ENCODE measurements at places on chromosomes 12 and 14.

- no peak for DNase-seq
Measured at GRCh38 chr14:92360651-92361370, 37.8 kb downstream of the SLC24A4 start.

DNA sequence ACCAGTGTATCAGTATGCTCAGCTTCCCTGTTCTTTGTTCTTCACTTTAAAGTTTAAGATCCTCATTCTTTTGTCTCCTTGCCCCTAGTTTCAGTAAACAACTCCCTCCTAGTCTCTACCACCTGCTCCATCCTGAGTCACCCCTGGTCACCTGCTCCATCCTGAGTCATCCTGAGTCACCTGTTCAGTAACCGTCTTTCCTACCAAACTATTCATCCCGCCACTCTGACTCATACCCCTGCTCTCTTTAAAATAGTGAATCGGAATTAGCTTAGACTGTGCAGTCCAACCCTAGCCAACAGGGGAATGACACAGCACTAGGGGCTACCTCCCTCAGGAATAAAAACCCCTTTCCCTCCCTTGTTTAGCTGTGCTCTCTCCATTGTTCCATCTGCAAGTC is 888.1 kb upstream of the MDGA2 start:
- DNase-seq, result no peak

GRCh38 chr12:84091651-84092050 is 820.9 kb downstream of the SLC6A15 start:
- no peak for DNase-seq

- no peak for DNase-seq
Measured at GRCh38 chr12:57332646-57333312, 81.8 kb upstream of the STAC3 start.

- no peak for DNase-seq
Measured at GRCh38 chr12:104295954-104296353, 7.6 kb upstream of the EID3 start.

- DNase-seq, result no peak
Measured at GRCh38 chr12:112151766-112152541, 26.6 kb downstream of the TRAFD1 start.

DNA sequence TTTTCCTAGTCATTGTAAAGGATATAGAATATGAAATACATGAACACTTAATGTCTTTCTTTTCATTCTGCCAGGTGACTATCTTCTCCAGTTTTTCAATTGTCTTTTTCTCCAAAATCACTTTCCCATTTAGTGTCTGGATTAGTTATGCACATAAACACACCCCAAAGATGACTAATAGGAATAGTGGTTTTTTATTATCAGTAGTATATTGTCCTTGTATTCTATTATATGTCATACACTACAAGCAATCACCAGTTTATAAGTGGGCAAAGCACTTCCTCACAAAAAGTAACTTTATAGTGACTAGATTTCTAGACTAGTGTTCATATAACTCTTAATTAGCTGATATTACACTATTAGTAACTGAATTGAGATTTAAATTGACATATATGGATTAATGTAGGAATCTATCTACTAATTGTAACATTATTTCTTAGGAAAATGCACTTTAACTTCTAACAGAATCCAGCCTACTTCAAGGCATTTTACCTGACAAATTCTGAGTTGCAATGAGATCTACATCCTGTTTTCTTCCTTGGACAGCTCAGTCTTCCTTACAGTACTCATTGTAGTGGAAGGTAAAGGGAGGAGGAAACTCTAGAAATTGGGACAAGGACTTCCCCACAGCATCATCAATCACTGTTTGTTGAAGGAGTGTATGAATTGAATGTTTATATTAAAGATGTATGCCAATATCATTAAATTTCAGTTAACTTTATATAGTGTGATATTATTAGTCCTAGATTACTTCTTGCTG is 186.1 kb upstream of the GARIN2 start:
- no peak for DNase-seq

GRCh38 chr12:70733385-70733784 is 96.2 kb upstream of the PTPRB start:
- peak; percentile 73 for DNase-seq

GRCh38 chr14:77186911-77187648 is 5.5 kb downstream of the TMEM63C start:
- DNase-seq, result no peak

Measured in SW 1271 (cell line).